Naive thymus-derived CD8-positive, alpha-beta T cell (primary cell): ENCODE measurements at places on chromosomes 1 and 21.

DNA sequence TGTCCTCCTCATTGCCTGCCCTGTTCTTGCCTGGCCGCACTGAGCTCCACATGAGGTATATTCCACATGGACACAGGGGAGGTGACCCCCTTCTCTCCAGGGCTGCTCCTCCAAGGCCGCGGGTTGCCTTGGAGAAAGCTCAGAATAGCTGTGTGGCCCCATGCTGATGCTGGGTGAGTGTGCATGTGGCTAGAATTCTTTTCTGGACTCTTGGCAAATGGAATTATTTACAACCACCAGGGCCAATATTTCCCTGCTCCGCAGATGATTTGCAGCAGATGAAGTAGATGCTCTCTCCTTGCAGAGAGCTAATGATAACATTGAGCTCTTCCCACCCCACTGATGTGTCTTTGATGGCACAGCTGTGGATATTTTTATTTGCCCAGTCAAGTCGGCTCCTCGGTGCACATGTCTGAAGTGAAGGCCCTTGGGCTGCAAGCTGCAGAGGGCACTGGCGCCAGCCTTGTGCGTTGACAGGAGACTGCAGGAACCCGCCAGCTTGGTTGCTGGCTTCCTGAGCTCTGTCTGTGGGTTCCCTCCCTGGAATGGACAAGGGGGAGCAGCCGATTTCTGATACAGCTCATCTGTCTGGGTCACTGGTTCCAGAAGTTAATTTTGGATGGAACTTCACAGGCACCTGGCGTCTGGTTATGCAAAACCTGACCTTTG, 404.7 kb upstream of the VAMP3 start:
- DNase-seq, result no peak

GRCh38 chr1:22154626-22155025, 11.7 kb upstream of the WNT4 start:
- DNase-seq, result no peak

- DNase-seq, result no peak
Observed at GRCh38 chr1:11328444-11328843, 55.4 kb downstream of the UBIAD1 start.

- no peak for DNase-seq
Observed at GRCh38 chr1:172544481-172545104, 11.6 kb downstream of the SUCO start.

DNA sequence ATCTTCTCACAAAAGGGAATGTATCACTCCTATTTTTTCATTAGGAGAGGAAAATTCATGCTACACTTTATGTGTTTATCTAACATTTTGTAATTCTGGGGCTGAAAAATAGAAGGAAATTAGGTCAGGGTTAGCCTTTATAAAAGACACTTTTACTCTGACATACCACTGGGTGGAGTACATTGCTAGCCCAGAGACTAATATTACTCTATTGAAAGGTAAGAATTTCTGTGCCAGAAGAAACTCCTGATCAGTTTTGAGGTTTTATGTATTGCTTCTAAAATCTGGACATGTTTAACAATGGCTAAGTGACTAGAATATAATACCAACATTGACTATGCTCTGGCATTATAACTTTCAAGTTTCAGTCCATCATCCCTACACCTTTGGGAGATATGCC, 724.6 kb downstream of the USP25 start:
- no peak for DNase-seq

DNA sequence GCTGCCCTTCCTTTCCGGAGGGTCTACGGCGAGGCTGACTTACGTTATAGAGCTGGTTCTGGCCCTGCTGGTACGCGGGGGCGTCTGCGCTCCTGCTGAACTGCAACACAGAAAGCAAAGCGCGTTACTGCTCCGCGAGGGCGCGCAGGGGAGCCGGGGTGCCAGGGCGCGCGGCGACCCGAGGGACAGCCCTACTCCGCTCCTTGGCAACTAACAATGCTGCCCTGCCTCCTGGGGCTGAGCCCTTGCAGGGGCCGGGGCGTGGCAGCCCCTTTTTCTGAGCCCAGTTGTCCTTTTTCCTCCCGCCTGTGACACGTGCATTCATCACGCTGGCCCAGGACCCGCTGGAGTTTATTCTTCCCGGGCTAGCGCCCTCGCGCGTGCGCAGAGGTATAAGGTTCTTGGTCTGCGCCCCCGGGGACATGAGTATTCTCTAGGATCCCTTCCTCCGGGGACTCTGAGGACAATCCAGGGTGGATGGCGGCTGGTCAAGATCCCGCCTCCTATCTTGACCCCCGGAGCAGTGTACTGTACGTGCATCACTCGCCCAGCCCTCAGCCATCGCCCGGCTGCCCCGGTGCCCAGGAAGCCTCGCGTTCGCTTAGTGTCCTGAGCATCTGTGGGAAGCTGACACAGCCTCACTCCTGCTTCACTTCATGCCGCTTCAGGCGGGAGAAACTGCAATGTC, 78.9 kb downstream of the CD247 start:
- DNase-seq, result no peak

DNA sequence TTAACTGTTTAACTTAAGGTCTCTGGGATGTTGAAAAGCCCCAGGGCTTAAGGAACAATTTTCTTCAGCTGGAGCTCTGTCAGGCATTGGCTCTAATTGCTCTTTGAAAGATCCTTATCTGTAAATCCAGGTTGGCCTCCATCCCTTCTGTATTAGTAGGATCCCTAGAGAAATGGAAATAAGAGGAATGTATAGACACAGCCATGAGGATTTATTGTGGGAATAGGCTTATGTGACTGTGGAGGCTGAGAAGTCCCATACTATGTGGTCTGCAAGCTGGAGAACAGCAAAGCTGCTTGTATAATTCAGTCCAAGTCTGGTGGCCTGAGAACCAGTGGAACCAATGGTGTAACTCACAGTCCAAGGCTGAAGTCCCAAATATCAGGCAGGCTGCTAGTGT, 47.6 kb upstream of the VAV3 start:
- no peak for DNase-seq
